GM23248 (cell line): ENCODE measurements at places on chromosomes 16 and 17.

DNA sequence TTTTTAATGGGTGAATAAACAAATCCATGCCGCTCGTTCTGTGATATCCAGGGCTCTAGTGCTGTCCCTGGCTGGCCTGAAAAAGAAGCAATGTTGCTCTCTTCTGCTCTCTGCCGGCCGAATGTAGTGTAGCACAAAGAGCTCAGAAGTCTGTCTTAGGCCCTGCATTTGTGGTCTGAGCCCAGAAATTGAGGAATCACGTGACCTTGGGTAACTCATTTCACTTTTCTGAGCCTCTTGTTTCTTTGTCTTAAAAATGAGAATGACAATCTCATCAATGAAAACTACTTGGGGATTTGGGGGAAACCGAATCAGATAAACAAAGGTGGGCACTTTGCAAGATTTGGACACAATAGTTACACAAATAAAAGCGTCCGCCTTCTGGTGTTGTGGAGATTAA, 381.6 kb upstream of the ASIC2 start:
- DNase-seq, result peak; percentile 79

DNA sequence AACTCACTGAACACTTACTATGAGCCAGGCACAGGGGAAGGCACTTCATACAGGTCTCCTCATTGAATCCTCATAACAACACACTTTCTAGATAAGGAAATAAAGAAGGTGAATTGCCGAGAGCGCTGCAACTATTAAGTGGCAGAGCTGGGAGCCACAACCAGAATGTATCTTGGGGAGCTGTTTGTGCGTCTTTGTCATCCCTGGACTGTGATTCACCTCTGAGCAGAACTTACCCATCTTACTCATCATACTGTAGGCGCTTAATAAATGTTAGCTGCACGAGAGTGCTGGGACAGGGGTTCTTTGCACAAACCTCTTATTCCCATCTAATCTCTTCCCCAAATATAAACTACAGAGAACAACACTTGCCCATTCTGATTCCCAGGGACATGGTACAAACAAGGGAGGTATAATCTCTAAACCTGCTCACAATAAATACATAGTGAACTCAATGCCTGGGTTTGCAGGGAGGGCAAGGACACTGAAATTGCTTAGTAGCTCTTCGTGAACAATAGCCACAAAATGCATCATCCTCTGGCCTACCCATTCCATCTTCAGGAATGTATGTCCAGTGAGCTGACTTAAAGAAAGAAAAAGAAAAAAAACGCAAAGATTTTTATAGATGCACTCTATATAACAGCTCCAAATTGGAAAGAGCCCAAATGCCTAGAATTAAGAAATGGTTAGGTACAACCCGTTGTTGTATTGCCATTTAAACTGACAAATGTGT, 43.0 kb downstream of the MYO18A start:
- DNase-seq, result peak; percentile 91

GRCh38 chr16:87431926-87432325, 39.8 kb downstream of the MAP1LC3B start:
- peak; percentile 92 for DNase-seq

GRCh38 chr17:81329927-81330883, 35.1 kb upstream of the SLC38A10 start:
- DNase-seq, result peak; percentile 24

DNA sequence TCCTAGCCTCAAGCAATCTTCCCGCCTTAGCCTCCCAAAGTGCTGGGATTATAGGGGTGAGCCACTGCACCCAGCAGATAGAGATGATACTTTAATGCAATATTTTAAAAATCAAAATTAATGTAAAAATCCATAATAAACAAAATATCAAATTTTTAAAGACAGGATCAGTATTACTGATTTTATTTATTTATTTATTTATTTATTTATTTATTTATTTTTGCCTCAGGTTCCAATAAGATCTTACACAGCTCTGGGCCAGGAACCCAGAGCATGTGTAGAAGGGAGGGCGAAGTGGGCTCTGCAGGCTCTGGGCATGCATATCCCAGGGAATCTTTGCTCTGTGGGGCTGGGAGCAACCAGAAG, 41.6 kb downstream of the FZD2 start:
- no peak for DNase-seq

DNA sequence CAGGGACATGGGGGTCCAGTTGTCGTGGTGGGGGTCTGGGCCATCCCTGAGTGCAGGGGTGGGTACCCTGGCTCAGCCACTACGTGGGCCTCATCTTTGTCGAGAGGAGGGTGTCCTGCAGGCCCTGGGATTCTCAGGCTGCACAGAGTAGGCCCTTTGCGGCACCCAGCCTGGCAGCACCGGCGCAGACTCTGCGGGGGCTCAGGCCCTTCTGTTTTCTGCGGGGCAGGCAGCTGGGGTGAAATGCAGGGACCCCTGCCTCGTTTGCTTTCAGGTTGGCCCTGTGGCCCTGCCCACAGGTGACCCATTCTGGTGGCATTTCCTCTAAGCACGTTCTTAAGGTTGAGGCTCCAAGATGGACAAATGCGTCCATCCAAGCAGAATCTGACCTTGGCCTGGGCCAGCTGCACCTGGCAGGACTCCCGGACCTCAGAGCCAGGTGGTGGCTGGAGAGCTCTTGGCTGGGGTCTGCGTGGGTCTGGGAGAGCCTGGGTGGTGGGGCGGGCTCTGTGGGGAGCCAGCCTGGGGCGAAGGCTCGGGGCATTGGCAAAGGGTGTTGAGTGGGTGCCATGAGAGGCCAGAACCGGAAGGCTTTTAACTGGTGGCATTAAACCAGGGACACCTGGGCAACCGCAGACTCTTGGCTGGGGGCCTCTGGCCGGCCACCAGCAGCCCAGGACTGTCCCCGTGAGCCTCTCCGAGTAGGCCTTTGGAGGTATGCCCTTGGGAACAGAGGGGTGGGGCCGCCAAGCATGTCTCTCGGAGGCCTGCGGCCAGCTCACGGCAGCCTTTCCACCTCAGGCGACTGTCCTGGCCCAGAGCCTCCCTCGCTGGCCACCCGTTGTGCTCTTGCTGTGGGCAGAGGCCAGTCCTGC, 16.9 kb downstream of the PRSS27 start:
- no peak for DNase-seq

DNA sequence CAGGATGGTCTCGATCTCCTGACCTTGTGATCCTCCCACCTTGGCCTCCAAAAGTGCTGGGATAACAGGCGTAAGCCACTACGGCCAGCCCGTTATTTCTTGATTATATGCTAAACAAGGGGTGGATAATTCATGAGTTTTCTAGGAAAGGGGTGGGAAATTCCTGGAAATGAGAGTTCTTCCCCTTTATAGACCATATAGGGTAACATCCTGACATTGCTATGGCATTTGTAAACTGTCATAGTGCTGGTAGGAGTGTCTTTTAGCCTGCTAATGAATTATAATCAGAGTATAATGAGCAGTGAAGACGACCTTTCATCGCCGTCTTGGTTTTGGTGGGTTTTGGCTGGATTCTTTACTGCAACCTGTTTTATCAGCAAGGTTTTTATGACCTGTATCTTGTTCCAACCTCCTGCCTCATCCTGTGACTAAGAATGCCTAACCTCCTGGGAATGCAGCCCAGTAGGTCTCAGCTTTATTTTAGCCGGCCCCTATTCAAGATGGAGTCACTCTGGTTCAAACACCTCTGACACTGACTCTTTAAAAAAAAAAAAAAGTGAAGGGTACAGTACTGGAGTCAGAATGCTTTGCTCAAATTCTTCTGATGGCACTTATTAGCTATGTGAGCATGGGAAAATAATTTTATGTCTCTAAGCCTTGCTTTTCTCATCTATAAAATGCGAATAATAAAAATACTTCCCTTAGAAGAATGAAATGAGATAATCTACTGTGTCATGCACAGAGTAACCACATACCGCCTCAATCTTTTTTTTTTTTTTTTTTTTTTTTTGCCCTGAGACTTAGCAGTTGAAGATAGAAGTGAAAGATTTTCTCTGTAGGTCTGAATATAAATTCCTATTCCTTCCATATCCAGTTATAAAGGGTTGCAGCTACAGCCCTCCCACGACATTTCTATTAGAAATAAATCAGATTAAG, 5.1 kb upstream of the CALCOCO2 start:
- DNase-seq, result peak; percentile 54

- no peak for DNase-seq
Observed at GRCh38 chr16:4056161-4057105, 59.8 kb downstream of the ADCY9 start.

GRCh38 chr16:79677799-79678530, 77.4 kb upstream of the MAF start:
- no peak for DNase-seq

- no peak for DNase-seq
Observed at GRCh38 chr17:58378733-58379510, 26.9 kb upstream of the SUPT4H1 start.

DNA sequence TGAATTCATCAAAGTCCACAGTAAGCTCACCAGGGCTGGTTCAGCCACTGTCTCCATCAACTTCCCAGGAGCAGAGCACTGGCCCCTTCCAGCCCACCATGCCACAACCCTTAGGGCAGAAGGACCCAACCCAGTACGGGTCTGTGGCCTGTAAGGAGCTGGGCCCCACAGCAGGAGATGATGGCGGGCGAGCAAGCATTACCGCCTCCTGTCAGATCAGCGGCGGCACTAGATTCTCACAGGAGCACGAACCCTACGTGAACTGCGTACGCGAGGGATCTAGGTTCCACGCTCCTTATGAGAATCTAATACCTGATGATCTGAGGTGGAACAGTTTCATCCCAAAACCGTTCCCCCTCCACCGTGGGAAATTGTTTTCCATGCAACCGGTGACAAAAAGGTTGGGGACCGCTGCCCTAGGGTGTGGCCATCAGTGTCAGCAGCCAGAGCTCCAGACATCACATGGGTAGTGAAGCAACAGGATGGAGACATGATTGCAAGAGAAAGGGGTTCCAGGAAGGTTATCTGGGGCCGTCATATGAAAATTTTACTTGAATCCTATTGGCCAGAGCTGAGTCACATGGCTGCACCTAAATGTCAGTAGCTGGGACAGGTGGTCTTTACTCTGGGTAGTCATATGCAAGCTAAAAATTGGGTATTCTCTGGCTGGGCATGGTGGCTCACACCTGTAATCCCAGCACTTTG, 12.4 kb upstream of the SLC25A19 start:
- no peak for DNase-seq
